ENCODE measurements at places on chromosomes 2 and 18.

- no peak for ATAC-seq
These were observed 120.7 kb downstream of the NCK2 start for GRCh38 chr2:105865222-105865913.

DNA sequence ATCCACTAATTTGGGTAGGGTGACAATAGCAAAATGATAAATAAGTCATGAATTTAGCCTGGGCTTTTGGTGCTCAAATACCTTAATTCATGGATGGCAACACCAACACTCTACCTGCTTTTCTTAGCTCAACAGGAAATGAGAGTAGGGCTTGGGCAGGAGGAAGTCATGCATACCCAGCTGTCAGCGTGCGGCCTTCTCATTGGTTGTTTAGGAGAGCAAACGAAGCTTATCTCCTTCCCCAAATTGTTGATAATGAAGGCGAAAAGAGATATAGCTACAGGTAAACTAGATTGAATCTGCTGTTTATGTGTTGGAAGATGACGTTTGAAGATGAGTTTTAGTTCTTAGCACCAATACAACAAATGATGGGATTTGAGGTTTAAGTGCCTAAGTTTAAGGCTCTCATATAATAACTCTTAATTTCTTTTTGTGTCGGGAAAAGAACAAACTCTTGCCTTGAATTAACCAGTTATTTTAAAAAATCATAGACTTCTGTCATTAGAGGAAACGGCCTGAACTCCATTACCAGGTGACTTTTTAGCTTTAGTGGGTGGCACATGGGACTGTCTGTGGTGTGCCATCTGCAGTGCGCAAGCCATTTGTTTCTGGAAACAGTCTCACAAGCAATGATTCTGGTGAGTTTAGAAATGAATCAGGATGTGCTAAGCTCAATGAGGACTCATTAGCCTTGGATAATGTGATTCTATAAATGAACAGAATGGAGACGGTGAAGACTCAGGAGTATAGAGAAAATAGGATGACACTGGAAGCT lies 19.8 kb downstream of the MAP4K4 start:
- peak; percentile 30 for ATAC-seq

DNA sequence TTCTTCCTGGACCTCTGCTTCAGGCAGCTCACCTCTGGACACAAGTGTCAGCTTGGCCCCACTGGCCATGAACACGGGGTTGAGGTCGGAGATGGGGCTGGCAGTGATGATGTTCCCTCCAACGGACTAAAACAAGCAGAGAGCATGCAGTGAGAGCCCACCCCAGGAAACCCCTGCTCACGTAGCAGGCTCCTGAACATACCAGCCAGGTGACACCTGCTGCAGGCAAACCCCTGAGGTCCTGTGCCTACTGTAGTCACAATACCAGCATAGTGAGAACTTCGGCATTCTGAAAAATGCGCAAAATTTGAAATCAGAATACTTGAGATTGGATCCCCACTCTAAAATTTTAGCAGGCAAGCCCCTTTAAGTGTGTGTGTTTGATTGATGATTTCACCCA lies 32.9 kb downstream of the XDH start:
- ATAC-seq = no peak

DNA sequence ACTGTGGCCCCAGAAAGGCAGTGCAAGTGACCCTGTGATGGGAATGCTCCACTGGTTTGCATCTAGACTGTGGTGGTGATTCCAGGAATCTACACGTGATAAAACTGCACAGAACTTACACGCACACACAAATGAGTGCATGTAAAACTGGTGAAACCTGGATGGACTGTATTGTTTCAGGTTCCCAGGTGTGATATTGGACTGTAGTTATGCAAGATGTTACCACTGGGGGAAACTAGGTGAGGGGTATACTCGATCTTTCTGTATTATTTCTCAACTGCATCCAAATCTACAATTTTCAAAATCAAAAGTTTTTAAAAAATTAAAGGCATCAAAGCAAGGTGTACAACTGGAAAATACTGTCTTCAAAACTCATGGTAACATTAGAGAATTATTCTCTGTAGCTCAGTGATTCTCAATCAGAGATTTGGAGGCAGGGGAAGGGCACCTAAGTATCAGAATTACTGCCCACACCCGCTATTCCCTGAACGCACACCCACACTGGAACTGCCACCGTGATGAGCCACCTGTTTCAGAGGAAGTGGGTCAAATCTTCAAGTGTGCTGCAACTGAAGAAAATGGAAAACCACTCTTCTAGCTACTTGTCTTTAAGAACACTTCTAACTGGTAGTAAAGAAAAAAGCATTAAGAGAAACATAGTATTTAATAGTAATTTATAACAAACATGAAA lies 26.7 kb downstream of the PTPN2 start:
- ATAC-seq = peak; percentile 60

DNA sequence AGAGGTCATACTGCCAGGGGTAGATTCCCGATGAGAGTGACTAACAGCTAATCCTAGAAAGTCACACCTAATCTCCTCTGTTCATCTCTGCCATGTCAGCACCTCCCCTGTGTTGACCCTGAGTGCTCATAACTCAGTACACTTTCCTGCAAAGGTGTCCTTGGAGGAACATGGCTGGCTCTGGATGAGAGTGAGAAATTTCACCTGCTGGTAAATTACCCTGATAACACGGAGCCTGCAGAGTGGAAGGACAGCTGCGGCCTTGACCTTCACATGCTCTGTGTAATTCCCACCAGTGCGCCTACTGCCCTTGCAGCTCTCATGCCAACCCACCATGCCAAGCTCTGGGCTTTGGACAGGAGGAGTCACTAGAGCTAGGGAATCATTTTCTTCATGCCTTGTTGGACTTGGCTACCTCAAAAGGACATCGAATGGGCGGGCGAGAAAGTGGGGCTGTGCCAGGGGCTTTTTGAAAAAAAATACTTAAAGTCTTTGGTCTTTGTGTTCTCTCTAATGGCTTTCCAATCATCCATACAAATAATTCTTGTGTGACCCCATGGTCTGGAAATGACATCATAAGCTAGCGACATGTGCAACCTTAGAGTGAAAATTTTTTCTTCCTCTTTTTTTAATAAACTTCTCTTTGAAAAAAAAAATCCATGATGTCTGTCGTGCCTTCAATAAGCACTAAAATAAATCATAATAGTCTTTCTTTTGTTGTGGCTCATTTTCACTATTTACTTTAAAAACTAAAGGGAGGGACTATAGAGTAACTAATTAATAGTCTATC lies 319.9 kb downstream of the MYCN start:
- ATAC-seq = no peak

DNA sequence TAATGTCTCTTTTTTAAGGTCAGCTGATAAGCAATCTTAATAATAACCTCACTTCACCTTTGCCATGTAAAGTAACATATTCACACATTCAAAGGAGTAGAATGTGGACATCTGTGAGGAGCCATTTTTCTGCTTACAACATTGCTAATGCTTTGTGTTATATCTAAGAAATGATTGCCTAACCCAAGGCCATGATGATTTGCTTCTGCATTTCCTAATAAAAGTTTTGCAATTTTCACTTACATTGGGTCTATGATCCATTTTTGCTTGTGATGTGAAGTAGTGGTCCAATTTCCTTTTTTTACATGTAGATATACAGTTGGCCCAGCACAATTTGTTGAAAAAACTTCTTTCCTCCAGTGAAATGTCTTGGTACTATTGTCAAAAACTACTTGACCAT lies 22.0 kb downstream of the RELCH start:
- no peak for ATAC-seq

- no peak for ATAC-seq
These were observed 19.5 kb upstream of the CXXC1 start for GRCh38 chr18:50306944-50307343.

- no peak for ATAC-seq
These were observed 1.2 kb upstream of the RAB12 start for GRCh38 chr18:8607776-8608742.

GRCh38 chr2:225083276-225083675 lies 41.0 kb upstream of the DOCK10 start:
- no peak for ATAC-seq

DNA sequence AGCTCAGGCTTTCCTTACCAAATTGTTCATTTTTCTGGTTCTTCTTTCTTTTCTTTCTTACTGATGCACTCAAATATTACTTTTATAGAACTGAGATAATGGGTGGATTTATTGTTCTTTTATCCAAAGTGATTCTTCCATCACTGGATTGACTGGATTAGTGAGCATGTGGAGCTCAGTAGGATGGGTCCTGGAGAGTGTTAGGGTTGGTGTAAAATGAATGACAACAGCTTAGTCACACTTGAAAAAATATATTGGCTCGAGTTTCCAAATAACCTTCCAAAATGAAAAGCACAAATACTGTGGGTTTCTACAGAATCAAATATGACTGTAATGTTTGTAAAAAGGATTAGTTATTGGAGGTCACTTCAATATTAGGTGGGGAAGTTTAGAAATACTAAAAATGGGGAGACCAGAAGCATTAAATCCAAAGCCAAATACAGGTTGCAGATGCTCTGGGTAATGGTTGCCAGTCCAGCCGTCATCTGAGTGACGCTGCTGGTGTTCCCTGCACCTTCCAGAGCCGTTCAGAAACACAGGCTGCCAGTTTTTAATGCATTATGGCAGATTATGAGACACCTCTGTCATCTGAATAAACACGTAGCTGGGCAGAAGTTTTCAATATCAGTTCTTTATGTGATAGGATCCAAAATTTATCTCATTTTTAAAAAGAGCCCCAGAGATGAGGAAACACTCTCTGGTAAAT lies 294.8 kb upstream of the NRP2 start:
- no peak for ATAC-seq

DNA sequence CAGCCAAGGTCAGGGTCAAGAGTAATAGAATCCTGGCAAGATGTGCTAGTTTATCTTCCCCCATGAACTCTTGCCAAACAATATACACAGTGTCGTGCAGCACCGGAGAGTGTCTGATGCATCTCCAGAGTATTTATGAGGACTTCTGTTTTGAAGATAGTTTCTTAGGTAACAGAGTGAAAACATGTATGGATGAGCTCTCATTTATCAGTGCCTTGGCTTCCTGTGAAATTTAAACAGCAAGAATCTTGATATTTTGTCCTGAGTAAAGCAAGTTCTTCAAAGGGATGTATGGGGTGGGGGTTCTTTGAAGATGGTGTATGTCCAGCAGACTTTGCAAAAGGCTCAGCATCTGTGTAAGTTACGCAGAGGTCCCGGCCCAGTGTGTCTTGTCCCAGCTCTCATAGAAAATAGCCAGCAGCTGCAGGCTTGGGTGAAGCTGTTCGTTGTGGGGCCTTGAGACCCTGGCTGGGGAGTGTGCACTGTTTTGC lies 361.0 kb upstream of the NT5C1B start:
- ATAC-seq = no peak

DNA sequence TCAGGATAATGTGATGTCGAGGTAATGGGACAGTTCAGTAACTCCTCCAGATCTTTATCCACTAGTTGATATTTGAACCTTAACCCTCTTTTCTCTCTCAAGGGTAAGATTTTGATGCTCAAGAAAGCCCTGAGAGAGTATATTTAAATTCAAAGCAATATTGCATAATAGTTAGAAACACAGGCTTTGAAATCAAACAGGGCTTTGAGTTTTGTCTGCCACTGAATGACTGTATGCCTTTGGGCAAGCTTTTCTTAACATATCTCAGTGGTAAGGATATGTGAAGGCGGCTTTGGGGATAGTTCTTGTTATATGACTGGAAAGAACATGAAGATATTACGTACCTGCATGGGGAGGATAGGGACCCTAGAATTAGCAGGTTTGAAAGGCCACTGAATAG lies 11.1 kb downstream of the ITPRID2 start:
- no peak for ATAC-seq

DNA sequence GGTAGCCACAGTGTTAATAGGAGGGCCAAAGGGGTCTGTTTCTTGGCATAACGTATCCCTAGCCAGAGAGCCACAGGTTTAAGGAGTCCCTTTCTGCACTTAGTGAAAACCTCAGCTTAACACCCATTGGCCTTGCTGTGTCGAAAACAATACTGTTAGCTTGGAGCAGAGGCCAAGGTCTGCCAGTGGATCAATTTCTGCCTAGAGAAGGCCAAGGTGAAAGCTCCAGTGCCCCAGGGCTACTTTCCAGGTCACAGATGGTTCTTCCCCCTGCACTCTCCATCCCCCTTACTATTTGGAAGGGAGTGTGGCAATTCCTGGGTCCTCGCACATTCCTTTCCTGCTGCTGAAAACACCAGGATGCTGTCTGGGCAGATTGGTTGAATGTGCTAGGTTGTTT lies 74.8 kb upstream of the TNP1 start:
- ATAC-seq = no peak

- no peak for ATAC-seq
These were observed 102.3 kb upstream of the CYRIA start for GRCh38 chr2:16767789-16768476.

GRCh38 chr2:50951437-50951836 lies 80.5 kb downstream of the NRXN1 start:
- ATAC-seq = no peak

- ATAC-seq = no peak
These were observed 314.3 kb downstream of the TNS1 start for GRCh38 chr2:217688494-217688893.

DNA sequence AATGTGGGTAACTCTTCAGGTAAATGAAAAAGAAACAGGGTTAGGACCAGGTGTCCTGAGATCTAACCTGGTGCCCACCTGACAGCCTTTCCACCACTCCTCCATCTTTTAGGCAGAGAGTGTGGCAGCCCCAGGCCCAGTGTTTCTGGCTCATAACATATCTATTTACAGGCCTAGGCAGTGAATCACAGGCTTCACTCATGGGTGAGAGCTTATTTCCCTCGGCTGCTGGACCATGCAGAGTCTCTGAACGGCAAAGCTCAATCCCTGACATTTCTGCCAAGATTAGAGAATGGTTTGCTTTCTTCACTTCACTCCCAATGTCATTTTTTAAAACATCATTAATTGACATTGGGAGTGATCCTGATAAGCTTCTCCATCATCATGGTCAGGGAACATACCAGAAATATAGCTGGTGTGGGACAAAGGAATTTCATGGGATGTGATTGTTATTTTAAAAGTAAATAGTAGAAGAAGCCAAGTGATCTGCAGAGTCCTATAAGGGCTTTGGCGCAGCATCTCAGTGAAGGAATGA lies 323.9 kb downstream of the SETBP1 start:
- no peak for ATAC-seq

DNA sequence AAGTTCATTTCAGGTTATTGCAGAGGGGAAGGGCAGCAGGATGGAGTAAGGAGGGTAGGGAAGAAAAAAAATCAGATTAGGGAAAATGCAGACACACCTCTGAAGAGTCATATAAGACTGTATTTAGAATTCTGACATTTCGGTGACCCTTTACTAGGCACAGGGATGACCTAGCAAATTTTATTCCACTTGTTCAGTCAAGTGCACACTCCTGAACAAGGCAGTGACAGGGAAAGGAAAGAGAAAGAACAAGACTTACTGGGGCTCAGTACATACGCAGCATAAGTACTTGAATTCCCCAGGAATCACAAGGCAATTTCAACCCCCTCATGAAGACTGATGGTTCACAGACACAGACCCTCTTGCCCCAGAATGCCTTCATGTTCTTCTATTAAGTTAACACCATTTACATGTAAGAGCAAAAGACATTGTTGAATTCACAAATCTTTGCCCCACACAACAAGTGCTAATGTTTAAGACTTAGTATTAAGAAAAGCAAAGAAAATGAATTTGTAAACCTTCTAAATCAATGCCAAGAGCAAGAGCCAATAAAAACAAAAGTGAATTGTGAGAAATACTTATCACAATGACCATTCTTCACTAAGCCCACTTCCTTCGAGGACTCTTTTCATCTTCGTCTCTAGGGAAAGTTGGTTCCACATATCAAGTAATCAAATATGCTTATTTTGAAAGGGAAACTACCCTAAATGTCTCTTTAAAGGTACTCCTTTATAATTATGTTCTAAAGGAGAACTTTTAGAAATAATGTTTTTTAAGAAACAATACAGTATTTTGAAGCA lies 47.0 kb downstream of the COBLL1 start:
- ATAC-seq = no peak

Data from activated CD4-positive, CD25-positive, alpha-beta regulatory T cell treated with anti-CD3 and anti-CD28 coated beads, Interleukin-2, amount 50 U/mL, for 24 hours (primary cell).